ENCODE measurements at places on chromosomes 1 and 21.

DNA sequence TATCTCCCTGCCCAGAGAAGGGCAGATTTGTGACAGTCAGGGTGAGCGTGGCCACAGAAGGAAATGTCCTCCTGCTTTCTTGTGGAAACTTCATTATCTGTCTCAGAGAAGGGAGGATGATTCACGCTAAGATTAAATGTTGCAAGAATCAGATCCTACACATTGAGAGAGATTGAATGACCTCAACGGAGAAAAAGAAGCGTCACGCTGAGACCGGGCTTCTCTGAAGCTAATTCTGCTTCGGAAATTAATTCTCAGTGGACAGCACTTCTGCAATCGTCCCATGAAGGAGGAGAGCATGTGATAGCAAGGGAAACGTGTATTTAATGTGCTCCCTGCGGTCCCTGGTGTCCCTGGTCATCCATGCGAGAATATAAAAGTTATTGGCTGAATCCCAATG lies 19.8 kb upstream of the C1orf21 start:
- no peak for DNase-seq

- no peak for DNase-seq
Observed at GRCh38 chr1:229430761-229431283, 3.1 kb downstream of the ACTA1 start.

DNA sequence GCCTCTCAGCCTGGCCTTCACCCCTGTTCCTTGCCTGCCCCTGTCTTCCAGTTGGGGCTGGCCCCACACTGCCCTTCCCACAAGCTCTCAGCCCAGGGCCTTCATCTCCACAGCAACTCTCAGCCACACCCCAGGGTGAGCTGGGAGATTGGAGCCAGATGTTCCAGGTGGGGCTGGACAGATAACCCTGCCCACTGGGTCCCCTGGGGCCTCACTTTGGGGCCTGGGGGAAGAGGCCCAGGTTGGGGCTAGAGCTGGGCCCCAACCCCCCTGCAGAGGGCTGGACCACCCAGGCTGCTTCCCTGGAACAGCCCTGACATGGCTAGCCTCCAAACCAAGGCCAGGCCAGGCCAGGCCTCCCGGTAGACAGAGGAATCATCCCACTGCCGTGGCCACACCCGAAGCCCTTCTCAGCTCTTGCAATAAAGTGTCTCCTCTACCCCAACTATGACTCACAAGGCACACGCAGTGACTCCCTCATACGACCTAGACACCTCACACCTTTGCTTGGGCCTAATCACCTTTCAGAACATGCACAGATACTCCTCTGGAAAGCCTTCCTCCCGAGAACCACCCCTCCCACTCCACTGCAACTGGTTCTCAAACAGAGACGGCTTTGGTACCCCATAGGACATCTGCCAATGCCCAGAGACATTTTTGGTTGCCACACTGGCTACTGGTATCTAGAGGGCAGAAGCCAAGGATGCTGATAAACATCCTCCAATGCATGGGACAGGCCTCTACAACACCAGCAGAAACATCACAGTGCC lies 22.2 kb downstream of the SLC2A1 start:
- no peak for DNase-seq

DNA sequence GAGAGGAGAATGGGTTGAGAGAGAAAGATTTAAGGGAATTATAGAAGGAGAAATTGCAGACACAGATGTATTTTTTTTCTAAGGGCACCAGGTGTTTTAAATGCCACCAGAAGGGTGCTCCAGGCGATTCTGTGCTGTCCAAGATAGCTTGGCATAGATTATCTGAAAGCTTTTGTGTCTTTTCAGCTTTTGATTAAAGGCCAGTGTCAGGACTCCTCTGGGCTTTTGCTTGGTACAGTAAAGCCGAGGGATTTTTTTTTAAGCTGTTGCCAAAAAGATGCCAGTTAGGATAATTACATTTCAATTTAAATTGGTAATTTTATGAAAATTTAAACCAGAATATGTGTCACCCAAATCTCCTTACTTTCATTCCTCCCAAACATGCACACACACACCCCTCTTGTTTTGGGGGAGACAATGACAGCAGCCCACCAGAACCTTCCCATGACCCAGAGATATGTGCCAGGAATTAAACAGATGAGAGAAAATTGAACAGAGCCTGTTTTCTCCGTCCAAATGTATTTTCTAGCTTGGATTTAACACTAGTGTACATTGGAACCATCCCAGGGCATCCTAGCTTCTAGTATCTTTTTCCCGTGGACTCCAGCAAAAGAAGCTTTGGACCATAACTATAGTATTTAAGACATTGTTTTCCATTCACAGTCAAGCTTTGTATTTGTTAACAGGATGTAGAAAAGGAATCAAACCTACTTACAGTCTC lies 670.7 kb upstream of the CXADR start:
- no peak for DNase-seq

GRCh38 chr1:43509007-43509739 lies 21.5 kb upstream of the PTPRF start:
- no peak for DNase-seq

DNA sequence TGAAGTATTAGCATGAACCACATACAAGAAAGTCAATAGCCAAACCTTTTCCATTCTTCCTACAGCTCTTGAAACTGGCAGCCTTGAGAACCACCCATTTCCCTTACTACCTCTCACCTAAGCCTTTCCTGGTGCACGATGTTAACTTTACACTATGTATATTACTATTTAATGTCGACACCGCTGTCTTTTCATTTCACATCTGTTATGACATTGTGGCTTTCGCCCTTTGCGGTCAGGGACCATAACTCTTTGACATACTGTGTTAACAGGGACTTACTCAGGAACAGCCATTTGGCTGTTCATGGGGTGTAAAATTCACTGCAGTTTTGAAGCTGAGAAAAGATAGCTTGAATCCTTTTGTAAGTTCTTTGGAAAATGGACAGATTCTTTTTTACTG lies 21.1 kb upstream of the GPR88 start:
- DNase-seq: no peak

GRCh38 chr1:83705091-83705490 lies 293.8 kb downstream of the TTLL7 start:
- no peak for DNase-seq
